HFF-Myc (cell line): ENCODE measurements at places on chromosomes 4 and X.

DNA sequence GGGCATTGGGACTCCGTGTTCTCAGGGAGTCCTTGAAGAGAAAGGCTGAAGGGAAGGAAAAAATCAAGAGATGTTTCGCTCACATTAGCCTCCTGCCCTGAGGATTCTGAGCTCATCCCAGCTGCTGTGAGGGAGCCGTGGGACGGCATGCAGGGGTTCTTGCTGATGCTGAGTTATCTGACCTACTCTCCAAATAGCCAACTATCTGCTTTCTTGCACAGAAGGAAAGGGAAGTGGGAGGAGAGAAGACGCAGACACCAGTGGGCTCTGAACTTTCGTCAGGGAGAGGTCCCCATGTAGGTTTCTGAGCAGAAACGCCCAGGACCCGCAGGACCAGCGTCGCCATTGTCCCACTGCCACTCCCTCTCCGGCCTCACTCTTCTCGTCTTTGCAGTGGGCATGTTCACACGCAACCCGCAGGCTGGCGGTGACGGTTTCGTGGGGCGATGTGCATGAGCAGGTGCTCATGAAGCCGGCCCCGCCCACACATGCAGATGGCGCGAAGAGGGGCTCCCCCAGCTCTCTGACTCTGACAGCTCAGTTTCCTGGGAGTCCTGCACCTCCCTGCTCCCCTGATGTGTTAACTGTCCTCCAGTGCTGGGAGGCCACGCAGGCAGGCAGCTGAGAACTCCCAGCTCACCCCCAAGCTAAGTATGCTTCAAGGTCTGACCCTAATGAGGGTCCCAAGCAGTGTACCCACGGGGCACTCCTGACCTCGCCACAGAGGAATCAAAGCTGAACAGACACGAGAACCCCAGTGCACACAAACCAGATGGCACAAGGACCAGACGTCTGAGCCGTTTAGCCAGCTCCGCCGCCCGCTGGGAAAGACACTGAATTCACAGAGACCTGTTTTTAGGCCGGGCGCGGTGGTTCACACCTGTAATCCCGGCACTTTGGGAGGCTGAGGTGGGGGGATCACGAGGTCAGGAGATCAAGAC is 13.6 kb upstream of the ABLIM2 start:
- no peak for DNase-seq

DNA sequence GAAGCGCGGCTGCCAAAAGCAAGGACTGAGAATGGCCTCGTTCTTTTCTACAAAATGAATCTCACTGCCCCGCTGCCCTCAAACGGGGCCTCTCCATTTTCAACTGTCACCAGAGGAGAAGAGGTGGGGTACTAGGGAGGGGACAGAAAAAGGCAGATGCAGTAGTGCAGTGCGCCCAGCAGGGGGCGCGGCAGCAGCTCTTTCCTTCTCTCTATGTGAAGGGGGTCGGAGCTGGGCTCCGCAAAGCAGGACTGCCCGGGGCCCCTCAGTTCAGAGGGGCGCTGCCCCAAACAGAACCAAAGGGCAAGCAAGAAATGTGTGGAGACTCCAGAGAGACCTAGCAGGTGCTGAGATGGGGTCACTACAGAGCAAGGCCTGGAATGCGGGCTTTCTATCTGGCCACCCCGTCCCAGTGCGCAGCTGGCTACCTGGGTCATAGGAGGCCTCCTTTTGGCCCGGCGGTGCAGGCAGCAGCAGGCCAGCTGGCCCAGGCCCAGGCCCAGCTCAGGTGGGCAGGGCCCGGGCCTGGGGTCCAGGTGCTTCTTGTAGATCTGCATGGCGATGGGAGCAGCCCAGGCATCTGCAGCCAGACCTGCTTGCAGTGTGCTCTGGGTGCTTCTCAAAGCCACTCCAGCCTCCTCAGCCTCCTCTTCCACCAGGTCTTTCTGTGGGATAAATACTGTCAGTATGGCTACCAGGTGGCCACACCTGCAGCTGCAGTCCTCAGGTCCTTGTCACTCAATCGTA is 5.9 kb downstream of the IRAK1 start:
- DNase-seq: no peak

- no peak for DNase-seq
Observed at GRCh38 chr4:98512918-98513317, 145.5 kb downstream of the TSPAN5 start.

- DNase-seq: no peak
Observed at GRCh38 chr4:184246426-184246825, 28.8 kb upstream of the ENPP6 start.

DNA sequence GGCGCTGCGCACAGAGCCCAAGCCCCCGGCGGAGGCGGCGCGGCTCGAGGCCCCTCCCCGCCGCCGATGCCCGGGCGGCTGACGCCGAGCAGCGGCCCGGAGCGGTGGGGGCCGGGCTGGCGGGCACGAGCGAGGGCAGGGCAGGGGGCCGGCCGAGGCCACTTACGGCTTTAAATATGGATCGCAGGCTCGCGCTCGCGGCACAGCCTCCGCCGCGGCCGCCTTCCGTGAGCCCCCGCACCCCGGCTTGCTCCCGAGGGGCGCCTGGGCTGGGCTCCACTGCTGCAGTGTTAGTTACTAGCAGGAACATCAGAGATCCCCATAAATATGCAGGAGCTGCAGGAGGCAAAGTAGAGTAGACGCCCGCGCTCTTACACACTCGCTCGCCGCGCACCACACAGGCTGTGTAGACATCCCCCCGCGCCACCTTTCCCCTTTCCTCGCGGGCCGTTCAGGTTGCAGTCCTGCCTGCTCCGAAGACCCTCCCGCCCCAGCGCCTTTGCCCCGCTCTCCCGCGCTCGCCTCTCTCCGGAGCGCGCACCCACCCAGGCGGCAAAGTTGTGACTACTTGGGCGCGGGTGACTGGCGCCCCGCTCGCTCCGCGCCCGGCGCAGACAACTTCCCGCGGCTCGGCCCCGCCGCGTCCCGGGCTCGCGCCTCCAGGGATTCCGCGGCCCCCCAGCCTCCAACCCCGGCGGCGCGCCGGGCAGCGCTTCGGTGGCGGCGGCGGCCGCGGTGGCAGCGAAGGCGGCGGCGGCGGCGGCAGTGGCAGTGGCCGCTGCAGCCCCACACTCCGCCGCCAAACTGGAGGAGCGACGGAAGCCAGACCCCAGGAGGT is 152.0 kb upstream of the SLC4A4 start:
- no peak for DNase-seq

GRCh38 chr4:2091990-2092668 is 33.0 kb downstream of the NAT8L start:
- no peak for DNase-seq

DNA sequence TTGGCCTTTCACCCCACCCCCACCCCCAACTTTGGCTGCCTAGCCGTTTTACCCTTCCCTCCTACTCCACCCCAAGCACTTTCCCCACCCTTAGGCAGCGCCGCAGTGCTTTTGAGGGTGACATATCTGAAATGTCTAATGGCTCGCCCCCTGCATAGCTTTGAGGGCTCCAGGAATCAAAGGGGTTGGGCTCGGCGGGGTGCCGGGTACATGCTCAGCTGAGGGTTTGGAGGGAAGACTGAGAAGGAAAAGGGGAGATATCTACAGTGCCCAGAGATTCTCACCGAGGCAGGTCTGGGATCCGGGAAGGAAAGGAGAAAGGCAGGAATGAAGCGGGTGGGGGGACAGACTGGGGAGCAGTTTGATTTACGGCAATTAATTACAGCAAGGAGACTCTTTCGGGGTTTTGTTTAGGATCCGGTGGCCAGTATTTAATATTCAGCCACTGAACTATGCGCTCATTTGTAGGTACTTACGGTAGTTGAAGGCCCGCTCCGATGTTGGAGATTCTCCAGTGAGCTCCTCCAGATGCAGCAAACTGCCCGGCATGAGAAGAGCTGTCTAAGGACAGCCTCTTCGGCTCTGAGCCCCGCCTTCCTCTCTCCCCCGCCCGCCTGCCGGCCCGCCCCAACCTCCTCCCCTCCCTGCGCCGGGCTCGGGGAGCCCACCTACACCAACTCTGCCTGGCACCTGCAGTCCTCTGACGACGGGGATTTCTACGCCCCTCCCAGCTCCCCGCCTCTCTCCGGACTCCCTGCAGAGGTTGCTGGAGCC is at the start of gene IGSF1:
Gene IGSF1 (minus strand): TSS at position 569 of the 774 bp plus-strand sequence. CDS start 2,632 bp downstream, outside the sequence.
- DNase-seq: no peak

DNA sequence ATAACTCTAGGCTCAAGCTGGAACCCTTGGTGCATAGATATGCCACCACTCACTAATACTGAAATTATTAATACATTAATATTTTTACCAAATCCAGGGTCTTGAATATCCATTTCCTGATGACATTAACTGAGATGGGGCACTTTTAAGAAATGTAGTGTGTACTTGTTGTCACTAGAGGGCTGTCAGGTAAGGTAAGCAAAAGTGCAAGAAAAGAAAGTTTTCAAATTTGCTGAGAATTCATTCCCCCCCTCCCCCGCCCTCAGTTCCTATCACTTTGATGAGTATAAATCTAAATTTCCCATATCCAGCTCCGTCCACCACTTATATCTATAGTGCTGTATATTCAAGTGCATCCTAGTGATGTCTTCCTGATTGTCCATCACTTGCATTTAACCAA is 20.5 kb upstream of the WDR44 start:
- no peak for DNase-seq
